ENCODE measurements at places on chromosomes 1 and 21.

DNA sequence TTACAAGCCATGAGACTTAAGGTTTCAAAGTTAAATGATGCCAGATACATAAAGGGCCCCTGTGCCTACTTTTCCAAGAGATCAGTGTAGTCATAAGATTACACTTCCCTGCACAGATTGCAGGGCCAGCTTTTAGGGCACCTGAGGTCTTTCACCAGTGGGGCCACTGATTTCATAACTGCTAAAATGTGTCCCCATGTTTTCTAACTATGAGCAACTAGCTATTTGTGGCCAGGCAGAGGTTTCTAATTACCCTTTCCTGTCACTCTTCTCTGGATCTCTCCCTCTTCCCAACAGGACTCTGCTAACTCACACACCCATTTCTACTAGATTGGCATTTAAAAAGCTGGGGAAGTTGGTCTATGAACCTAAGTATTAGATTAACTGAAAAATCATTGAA lies 207.1 kb upstream of the SGIP1 start:
- DNase-seq: no peak

- DNase-seq: no peak
These were observed 20.9 kb upstream of the RGS13 start for GRCh38 chr1:192615055-192615454.

DNA sequence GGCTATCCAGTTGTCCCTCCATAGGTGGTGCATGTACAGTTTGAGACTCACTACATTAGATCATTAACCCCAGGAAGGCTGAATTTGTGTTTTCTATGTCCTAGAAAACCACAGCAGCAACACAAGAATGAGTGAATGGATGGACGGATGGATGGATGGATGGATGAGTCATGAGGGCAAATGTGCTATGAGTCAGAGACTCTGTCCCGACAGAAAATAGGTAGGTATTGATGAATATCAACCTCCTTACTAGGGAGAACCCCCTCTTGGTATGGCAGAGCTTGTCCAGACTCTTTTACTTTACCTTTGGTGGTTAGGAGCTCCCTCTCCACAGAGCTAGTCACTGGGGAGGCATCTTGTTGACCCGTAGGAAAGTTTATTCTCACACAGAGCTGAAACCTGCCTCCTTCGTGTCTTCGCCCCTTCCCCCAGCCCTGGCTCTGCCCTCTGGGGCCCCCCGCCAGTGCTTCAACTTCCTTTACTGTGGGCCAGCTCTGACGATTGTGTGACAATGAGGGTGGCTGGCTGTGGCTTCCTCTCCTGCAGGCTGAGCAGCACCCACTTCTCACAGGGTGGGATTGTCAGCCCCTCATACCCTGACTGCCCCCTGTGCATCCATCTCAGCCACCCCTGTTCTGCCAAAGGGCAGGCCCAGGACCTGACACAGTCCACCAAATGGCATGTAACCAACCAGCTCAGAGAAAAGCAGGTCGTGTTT lies 145.2 kb downstream of the FOXD2 start:
- no peak for DNase-seq

- no peak for DNase-seq
These were observed 14.1 kb downstream of the ROR1 start for GRCh38 chr1:63787875-63788274.

DNA sequence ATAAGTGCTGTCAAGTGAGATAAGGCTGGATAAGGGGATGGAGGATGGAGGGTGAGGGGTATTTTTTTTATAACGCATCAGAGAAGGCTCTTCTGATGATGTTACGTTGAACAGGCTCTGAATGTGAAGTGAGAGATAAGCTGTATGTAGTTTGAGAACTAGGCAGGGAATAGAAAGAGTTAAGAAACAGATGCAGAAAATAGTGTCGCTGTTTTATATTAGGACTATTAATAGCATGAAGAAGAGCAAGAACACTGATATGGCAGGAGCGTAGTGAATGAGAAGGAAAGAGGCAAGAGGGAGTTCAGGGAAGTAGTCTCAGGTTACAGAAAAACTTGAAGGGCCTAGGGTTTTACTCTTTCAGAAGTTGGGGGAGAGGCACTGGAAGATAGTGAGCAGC lies 59.8 kb downstream of the GPR88 start:
- no peak for DNase-seq

DNA sequence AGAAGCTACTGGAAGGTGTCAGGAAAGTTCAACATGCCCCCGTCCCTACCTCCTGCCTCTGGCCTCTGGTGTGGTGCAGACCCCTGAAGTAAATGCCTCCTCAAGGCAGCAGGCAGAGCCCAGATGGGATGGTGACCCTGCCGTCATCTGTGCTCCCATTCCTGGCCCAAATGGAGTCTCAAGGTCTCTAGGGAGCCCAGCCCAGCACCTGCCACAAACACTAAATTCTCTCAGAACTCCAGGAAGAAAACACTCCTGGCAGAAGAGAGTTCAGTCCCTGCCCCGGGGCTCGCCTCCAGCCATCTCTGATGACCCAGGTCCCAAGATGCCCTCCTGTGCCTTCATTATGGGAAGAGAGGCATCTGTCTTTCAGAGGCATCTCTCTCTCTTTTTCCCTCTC lies 261.6 kb upstream of the TMEM51 start:
- no peak for DNase-seq

DNA sequence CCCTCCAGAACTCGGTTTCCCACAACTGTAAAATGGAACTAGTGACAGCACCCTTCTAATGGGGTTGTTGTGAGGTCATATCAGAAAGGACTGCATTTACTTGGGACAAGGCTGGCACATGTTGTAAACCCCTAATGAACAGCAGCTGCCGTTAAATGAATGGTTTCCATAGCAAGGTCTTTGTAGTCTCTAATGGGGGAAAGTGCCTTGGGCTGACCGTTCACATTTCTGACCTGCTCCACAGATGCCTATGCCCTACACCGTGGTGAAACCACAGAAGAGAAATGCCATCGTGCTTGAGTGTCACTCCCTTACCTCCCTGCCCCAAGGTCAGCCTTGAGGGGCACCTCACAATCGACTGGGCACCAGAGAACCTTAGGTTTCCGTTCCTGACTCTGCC lies 143.1 kb downstream of the ZSCAN20 start:
- DNase-seq: no peak

DNA sequence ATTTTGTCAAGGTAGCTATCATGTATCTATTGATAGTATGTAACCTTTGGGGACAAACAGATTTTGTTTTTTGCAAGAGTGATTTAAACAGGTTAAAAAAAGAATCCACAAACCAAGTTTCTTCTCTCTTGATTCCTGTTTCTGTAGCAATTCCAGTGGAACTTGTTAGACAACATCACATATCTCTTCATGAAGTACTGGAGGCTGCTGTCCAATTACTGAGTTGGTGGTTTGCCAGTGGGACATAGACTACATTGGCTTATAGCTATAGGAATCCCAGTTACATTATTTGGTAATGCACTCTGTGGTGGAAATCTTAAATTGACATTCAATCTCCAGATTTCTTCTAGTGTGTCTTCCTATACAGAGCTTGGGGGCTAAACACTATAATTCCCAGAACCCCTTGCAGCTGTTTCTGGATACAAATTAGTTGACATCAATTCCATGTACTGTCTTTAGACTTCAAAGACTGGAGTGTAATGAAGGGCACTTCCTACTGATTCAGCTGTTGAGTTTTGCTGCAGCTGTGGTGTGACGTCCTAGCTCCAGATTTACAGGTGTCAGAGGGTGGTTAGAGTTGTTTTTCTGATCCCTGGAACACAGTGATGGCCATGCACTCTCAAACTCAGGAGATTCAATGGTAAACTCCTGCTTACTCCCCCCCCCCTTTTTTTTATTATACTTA lies 29.4 kb upstream of the GCLM start:
- DNase-seq: no peak

GRCh38 chr1:93137604-93138292 lies 42.5 kb downstream of the TMED5 start:
- DNase-seq: no peak
